ENCODE measurements at places on chromosomes 11 and 22.

DNA sequence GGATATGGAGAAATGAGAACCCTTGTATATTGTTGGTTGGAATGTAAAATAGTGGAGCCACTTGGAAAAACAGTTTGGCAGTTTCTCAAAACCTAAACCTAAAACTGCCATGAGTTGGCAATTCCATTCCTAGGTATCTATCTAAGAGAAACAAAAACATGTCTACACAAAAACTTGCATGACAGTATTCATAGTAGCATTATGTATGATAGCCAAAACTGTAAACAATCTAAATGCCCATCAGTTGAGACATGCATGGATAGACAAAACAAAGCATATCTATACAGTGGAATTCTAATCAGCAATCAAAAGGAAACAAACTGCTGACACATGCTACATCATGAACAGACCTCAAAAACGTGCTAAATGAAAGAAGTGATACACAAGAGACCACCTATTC is 34.9 kb downstream of the TRAF6 start:
- DNase-seq, result no peak

DNA sequence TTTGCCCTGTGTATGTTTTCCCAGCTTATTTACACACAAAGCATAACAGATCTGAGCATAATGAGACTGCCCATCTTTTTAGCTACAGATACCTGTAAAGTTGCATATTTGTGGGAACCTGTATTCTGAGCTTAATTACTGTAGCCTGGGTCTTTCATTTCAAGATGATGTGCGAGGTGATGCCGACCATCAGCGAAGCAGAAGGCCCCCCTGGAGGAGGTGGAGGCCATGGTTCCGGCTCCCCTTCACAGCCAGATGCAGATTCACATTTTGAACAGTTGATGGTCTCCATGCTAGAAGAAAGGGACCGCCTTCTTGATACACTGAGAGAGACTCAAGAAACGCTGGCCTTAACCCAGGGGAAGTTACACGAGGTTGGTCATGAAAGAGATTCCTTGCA is 1.5 kb downstream of the PPFIA1 start:
- DNase-seq, result no peak

GRCh38 chr11:11537871-11538270 is 83.9 kb downstream of the GALNT18 start:
- DNase-seq, result no peak

GRCh38 chr11:57277845-57278720 is 41.0 kb upstream of the APLNR start:
- peak; percentile 85 for DNase-seq

DNA sequence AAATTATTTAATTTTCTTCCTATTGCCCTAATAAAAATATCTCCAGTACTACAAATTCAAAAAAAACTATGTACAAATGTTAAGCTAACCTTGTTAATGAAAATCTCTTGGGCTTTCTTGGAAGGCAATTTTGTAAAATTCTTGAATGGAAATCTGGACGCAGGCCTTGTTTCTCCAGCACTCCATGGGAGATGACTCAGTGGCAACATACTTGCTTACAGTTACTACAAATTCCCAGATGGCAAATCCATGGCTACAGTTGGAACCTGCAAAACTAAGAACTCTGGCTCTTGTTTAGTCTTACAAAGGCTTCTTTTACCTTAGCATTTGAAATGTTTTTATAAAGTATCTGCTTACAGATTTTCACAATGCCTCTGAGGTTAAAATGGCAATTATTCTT is 725.2 kb downstream of the DLG2 start:
- no peak for DNase-seq

DNA sequence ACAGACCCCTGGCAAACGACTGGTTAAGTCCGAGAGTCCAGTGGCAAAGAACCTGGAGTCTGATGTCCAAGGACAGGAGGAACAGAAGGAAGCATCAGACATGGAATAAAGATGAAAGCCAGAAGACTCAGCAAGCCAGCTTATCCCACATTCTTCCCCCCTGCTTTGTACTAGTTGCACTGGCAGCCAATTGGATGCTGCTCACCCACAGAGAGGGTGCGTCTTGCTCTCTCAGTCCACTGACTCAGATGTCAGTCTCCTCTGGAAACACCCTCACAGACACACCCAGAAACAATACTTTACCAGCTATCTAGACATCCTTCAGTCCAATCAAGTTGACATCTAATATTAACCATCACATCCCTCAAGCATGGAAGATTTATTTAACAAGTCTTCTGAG is 1265.8 kb upstream of the CNTN5 start:
- no peak for DNase-seq

- peak; percentile 33 for DNase-seq
Observed at GRCh38 chr11:26297189-26297975, 34.5 kb upstream of the ANO3 start.

GRCh38 chr11:36095716-36096115 is 151.9 kb downstream of the LDLRAD3 start:
- no peak for DNase-seq
